CD4-positive, alpha-beta memory T cell (primary cell): ENCODE measurements at places on chromosomes 3 and 15. TPM values are rescaled to one million over a fixed set of nuclear protein-coding genes. Genes with fewer than 3 reads are reported as not detected.

EMC7 gene
- total RNA-seq: 47.8 TPM

RAB43 gene
- total RNA-seq: 68.4 TPM

ACOX2 gene
- total RNA-seq: not detected

ZNF501 gene
- 7.4 TPM for total RNA-seq

ISLR gene
- not detected for total RNA-seq

CADPS gene
- total RNA-seq: not detected

ISL2 gene
- total RNA-seq: not detected

FURIN gene
- total RNA-seq: 37.2 TPM

SKIL gene
- 60.4 TPM for total RNA-seq

CKMT1A gene
- not detected for total RNA-seq

INSYN1 gene
- total RNA-seq: not detected

DUT gene
- 127 TPM for total RNA-seq
